ENCODE measurements at places on chromosomes 12 and 14.
A peak's percentile ranks its signal among the peaks of the same experiment; 100 is the strongest.

DNA sequence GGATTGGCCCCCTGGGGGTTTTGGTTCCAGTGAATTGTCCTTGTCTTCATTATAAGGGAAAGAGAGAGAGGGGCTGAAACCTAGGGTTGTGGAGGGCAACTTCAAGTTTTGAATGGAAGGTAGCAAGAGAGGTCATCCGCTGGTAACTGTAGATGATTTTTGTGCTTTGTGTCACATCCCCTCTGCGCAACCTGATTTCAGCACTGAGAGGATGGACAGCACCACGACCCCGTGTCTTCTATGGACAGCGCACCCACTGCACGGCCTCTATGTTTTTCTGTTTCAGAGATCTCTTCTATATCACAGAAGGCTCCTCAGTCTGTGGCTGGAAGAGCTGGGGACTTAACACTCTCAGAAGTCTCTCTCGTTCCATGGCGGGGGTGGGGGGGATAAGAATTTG, 127.0 kb upstream of the RPH3A start:
- DNase-seq, result peak; percentile 44

DNA sequence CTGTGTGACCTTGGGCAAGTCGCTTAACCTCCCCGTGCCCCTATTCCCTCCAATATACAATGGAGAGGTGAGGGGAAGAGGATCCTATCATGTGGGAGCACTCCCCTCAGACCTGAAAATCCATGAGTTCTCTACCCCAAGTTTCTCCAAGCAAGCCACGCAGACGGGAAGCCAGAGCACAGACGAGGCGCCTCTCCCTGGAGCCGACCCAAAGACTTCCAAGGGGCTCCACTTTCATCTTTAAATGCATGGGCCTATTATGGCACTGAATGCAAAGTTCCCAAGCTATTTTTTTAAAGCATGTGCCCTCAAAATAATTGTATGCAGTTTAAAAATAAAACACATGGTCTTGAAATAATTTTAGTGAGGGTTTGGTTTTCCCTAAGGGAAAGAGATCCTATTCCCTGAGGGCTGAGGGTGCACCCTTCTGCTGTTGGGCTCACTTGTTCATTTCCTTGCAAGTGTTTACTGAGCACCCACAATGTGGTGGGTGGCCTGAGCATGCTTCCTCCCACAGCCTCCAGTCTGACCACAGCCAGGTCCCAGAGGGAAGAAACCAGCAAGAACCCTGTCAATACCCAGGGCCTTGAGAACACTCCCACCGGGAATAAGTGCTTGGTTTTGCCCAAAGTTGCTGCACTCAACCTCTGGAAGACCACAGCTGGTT, 14.6 kb downstream of the CMKLR1 start:
- DNase-seq, result no peak

DNA sequence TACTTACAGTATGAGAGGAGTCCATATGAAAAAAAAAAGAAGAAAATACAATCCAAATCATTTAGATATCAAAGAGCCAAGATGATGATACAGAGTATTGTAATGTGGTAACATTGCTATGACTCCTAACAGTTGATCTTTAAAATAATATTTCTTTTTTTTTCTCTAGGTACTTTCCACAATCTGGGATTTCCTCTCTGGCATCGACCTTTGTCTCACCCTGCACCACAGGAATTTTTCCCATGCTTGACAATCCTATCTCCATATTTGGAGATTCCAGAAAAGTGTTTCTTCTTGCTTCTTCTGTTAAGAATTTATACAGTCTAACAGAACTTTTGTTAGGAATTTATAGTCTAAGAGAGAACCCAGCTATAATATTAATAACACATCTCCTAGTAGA, 184.4 kb downstream of the ITPR2 start:
- peak; percentile 90 for DNase-seq

- DNase-seq, result peak; percentile 88
Measured at GRCh38 chr14:105087308-105087962, 22.2 kb upstream of the GPR132 start.

DNA sequence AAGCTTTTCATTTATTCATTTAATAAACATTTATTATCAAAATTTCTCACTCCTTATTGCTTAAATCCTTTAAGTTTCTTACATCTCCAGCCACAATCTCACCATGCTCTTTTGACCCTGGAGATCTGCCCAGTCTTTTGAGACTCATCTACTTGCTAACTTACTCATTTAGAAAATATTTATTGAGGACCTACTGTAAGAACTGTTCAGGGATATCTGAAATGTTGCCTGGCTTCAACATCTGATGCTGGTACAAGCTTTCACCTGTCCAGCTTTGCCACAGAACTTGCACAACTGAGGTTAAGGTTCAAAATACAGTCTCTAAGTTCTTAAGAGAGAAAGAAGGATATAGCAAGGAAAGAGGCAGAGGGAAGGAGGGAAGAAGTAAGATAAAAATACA, 17.5 kb upstream of the GXYLT1 start:
- peak; percentile 35 for DNase-seq

- peak; percentile 37 for DNase-seq
Measured at GRCh38 chr14:51242545-51243490, 2.8 kb downstream of the TMX1 start.

DNA sequence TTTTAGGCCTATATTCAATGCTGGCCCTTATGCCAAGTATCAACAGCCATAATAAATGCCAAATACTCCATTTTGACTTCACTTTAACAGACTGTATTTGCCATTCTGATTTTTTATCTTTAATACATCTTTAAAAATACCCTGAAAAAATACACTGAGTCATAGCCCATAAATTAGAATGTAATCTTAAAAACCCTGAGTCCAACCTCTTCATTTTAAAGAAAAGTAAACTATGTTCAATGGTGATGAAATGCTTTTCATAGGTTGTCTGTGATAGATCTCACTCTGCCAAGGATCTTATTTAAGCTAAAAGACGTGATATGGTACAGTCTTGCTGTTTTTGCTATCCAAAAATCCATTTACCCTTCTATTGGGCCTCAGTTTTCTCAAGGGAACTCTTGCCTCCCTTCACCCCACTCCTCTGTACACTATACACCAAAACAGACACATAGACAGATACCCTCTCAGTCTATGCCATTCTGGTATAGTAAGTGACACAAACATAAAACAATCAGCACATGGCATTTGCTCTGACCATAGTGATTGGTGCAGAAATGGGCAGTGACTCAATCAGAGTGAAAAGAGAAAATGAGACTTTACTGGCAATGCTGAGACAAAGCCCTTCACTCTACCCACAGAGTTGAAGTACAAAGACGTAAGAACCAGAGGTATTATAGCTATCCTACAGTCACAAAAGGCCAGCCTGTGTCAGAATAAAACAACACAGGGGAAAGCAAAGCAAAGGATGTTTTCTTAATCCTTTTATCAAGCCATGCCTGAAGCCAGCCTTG, 49.1 kb downstream of the BTG1 start:
- DNase-seq, result peak; percentile 68

DNA sequence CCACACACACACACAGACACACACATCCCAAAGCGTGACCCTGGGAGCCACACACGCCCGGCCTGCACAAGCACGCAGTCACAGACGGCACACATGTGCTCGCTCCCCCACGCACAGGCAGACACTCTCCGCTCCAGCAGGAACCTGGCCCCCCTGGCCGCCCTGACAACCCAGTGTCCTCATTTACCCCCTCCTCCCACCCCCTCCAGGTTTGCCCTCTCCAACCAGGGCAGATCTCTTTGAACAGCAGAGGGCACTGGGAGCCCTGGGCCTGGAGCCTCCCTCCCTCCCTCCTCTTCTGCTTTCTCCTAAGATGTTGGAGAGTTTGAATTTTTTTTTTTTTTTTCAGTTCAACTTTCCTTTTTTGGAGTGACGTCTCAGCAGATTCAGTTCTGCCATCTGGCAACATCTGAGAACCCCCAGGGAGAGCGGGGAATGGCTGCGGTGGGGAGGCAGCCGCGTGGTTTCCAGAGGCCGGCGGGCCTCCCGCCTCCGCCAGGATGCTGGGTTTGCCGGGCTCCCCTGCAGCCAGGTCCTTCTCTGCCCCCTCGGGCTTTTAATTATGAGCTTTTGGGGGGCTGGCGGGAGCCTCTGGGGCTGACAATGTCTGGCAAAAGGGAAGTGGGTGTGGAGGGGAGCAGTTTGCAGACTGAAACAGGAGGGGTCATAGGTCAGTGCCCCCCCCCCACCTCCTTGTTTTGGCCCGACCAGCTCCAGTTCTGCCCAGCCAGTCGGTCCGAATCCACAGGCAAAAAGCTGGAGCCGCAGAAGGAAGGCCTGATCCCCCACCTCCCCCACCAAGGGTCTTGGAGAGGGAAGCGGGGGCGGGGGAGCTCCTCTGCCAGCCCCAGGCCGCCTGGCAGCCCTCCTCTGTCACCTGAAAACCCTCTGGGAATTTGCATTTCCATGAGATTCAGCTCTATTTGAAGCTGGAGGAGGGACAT, 1.3 kb upstream of the NCOR2 start:
- DNase-seq, result peak; percentile 96

GRCh38 chr14:94423453-94424056, 29.0 kb downstream of the SERPINA11 start:
- peak; percentile 74 for DNase-seq

GRCh38 chr14:68442828-68443629, 349.8 kb downstream of the ZFP36L1 start:
- peak; percentile 79 for DNase-seq

GRCh38 chr14:88682495-88683114, 110.1 kb downstream of the EML5 start:
- no peak for DNase-seq

DNA sequence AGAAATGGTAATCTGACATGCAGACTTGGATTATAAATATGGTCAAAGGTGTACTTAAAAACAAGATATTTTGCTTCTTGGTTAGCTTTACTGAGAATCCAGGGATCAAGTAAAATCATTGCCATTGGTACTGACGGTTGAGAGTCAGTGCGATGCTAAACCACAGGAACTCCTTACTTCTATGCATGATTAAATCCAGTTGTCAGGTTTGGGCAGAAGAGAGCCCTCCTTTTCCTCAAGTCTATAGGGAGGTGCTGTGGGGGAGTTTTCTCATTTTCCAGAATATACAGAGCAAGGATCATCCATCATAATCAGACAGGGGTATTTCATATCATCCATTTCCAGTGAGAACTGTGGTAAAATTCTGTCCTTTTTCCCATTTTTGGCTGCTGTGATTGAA, 839.1 kb downstream of the NRXN3 start:
- no peak for DNase-seq

Data from astrocyte of the hippocampus (primary cell).